ENCODE measurements at places on chromosomes 4 and X.

DNA sequence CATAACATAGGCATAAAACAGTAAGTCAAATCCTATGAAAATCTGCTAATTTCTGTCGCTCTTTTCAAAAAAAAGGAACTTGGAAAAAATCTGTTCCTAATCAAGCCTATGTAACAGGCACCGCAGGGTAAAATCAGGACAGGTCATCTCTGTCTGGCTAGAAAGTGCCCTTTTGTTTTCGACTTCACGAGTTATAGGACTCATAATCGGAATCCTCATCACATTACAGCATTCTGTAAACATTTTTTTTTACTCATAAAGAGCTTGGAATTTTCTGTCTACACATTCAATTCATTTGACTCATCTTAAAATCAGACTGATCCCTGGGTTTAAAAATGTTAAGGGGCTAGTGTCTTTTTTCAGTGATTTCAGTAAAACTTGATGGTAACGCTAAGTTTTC, 181.7 kb upstream of the TBC1D9 start:
- DNase-seq, result no peak

DNA sequence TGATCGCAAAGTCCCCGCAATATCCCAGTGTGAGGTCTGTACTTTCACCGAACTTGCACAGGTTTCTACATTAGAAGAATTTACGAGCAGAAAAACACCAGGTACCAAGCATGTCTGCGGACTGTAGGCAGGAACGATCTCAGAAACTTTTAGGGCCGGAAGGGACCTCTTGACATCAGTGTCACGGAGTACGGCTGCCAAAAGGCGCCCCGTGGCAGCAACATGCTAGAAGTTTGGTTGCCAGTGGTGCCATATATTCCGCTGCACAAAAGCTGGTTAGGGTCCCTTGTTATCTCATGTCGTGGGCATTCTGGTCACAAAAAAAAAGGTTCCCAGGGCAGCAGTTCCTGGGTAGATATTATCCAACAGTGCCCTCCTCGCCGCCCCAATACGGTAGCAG, 61.0 kb upstream of the DCAF8L1 start:
- no peak for DNase-seq

GRCh38 chr4:105859233-105859632, 36.0 kb upstream of the NPNT start:
- DNase-seq, result no peak

- DNase-seq, result no peak
Measured at GRCh38 chrX:136168929-136169735, 21.8 kb downstream of the FHL1 start.

DNA sequence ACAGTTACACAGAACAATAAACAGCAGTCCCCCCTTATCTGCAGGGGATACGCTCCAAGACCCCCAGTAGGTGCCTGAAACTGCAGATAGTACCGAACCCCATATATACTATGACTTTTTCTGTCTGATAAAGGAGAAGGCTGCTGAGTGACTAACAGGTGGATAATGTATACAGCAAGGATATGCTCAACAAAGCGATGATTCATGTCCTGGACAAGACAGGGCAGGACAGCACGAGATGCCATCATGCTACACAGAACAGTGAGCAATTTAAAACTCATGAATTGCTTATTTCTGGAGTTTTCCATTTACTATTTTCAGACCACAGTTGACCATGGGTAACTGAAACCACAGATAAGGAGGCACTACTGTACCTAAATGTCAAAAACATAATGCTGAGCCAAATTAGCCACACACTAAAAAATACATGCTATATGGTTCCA, 76.1 kb downstream of the MANBA start:
- no peak for DNase-seq

DNA sequence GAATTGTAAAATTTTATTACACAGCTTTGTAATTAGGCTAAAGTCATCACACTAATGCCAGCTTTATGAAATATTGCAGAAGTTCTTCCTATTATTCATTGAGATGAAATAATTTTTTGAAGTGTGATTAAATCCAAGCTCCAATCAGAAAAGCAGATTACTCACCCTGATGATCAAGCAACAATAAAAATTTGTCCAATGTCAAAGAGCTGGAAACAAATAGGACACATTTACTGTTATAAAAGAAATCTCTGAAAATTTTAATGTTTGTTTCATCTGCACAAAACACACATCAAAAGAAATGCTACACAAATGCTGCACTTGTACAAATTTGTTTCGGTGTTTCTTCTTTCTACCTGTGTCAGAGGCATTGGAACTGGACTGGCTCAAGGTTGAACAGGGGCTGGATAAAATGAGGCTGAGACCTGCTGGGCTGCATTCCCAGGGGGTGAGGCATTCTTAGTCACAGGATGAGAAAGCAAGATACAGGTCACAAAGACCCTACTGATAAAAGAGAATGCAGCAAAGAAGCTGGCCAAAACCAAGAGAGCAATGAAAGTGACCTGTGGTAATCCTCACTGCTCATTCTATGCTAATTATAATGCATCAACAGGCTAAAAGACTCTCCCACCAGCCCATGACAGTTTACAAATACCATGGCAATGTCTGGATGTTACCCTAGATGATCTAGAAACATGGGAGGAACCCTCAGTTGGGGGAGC, 78.3 kb downstream of the GASK1B start:
- DNase-seq, result no peak

GRCh38 chr4:40199999-40200874, 3.4 kb downstream of the RHOH start:
- peak; percentile 62 for DNase-seq

GRCh38 chr4:75071317-75071716, 138.4 kb downstream of the PARM1 start:
- DNase-seq, result no peak

GRCh38 chr4:1168191-1169101, 3.9 kb downstream of the SPON2 start:
- no peak for DNase-seq

DNA sequence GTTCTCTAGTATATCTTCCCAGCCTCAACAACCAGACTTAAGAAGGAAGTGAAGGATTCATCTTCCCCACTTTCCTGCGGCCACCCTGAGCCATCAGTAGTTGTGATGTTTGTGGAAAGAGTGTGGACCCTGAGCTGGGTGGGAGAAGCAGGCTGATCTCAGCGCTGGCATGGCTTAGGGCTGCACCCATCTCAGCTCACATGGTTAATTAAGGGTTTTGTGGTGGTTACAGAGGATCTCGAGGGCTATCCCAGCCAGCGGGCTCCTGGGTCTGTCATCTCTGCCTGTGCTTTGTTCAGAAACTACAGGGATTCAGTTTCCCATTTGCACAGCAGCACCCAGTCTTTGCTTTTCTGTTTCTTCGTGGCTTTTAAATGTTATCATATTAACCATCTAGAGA, 163.4 kb downstream of the PTTG2 start:
- DNase-seq, result no peak

GRCh38 chr4:167774646-167775045, 317.7 kb upstream of the ANXA10 start:
- DNase-seq, result no peak

GRCh38 chr4:25180524-25181131, 20.4 kb upstream of the SEPSECS start:
- DNase-seq, result peak; percentile 19

GRCh38 chr4:37236165-37236564, 8.4 kb upstream of the NWD2 start:
- no peak for DNase-seq

DNA sequence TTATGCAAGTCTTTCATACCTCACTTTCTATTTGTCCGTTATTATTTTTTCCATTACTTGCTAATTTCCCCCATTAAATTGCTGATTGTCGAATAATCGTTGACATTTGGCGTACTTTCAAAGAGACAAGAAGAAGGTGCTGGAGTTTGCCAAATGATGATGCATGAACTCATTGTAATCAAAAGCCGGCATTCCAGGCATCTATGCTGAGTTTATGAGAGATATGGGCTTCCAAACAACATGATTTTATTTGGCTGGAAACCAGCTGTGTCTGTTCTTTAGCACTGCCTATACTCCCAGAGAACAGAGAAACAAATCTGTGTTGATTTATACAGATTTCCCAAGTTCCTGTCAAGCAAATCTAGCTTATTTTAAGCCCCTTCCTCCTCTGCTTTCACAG, 80.8 kb upstream of the RPS6KA3 start:
- DNase-seq, result no peak

DNA sequence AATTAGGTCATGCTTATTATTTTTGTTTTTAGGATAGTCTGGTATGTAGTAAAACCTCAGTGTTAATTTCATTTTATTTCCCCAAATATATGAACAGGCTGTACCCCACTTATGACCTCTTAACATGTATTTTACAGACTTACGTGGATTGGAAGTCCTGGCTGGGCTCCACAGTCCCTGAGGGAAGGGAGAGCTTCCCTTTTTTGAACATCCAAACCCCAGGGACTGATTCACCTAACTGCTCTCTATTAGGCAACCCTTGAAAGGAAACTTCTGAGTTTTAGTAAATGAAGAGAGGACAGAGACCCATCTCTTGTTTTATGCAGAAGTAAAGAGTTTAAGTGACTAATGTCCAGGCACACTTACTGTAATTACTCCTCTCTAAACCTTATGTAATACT, 233.1 kb upstream of the SPRY1 start:
- DNase-seq, result no peak

DNA sequence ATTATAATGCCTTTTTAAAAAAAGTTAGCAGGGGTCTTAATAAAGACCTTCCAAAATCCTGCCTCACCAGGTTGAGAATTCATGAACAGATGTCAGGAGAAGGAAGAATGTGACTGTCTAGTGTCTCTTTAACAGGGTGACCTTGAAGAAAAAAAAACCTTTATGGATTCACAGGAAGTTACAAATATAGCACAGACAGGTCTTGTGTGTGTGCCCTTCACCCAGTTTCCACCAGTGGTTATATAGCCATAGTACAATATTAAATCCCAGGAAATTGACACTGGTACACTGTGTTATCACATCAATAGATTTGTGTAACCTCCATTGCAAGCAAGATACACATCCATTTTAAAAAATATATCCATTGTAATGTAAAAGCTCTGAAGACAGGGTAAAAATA, 43.7 kb downstream of the HADH start:
- DNase-seq, result no peak

GRCh38 chrX:85993539-85994197, 53.7 kb downstream of the CHM start:
- DNase-seq, result no peak

DNA sequence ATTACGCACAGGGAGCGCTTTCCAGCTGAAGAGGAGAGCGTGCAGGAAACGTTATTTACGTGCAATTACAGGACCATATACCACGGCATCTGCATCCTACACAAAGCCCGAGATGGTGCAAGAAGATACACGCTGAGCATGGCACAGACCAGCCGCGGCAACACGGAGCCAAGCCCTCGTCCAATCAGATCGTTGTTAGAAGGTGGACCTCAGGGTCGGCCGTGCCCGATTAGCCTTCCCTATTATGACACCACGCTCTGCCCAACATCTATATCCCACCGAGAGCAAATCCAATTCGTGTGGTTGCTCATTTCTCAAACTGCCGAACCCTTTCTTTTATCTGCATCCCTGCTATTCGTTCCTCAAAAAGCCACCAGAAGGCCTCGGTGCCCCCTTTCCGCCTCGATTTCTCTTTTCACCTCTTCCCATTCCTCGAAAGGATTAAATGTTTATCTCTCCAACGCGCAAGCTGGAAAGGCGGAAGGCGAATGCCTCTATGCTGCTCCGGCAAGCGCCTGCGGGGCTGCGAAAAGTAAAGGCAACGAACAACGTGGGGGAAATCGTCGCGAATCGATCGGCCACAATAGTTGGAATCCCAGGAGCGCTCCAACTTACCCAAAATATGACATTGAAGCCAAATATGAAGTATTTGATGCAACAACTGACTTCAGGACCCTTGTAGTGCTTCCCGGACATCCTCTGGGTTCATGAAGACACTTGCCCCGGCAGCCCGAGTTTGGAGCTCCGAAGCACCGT, 702 bp downstream of the TSPAN5 start:
- DNase-seq, result peak; percentile 32

Measured in activated CD8-positive, alpha-beta memory T cell treated with anti-CD3 and anti-CD28 coated beads, Interleukin-2, amount 50 U/mL, for 4 hours (primary cell).